ENCODE measurements at places on chromosomes 11 and 22.

DNA sequence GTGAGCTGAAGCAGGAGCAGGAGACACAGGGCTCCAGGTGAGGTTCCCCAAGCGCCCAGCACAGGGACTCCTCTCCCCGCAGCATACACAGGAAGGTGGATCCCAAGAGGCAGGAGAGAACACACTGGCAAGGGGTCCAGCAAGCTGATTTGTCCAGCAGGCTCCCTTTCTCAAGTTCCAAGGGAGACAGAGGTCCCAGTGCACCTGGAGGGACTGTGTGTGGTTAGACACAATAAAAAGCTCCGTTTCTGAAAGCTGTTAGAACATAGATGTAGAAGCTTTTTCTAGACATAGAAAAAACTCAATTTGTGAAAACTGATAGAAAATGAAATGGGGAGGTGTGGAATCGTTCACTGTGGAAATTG lies 1.8 kb downstream of the CALCB start:
- DNase-seq = no peak

- DNase-seq = no peak
Observed at GRCh38 chr22:20117633-20118299, 740 bp upstream of the TRMT2A start.

DNA sequence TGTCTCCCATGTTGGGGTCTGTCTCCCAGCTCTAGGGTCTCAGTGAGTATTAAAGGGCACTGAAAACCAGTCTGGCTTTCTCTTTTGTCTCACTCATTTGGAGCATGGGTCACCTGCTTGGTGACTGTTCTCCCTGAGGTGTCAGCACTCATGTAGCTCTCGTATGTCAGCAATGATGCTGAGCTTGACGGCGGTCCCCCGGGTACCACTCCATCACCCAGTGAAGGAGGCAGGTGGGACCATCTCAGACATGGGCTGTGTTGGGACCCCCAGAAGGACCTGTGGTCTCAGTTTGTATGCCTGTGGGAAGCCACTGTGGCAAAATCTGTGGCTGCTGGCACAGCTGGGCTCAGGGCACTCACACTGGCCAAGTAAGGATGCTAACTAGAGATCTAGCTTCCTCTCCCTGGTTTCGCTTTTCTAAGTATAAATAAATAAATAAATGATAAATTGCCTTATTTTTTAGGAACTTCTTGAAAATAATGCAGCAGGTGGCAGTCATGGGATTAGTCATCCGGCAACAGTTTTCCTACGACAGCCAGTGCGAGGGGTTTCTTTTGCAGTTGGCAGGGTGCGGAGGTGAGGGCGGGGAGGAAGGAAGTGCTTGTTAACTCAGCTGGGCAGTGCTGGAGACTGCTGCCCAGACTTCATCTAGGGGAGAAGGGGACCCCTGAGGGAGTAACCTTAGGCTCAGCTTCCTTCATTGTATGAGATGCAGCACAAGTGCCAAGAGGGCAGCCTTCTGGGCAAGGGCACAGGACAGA lies 48.8 kb downstream of the OSBP2 start:
- no peak for DNase-seq

- no peak for DNase-seq
Observed at GRCh38 chr11:114073828-114074381, 14.4 kb downstream of the ZBTB16 start.

DNA sequence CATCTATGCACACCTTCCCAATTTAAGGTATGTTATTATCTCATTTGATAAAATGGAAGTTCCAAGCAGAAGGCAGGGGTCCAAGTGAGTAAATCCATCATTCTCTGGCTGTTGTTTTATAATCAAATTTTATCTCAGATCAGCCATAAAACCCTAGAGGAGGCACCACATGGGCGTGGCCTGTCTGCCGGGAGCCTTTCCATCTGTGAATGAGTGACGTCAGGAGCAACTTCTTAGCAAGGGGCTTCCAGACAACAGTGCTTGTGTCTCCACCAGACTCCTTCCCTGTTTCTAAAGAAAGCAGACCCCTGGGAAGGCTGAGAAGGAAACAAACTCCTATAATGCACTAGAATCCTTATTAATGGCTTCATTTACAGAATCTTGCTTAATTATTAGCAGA lies 13.5 kb downstream of the SEZ6L start:
- no peak for DNase-seq

DNA sequence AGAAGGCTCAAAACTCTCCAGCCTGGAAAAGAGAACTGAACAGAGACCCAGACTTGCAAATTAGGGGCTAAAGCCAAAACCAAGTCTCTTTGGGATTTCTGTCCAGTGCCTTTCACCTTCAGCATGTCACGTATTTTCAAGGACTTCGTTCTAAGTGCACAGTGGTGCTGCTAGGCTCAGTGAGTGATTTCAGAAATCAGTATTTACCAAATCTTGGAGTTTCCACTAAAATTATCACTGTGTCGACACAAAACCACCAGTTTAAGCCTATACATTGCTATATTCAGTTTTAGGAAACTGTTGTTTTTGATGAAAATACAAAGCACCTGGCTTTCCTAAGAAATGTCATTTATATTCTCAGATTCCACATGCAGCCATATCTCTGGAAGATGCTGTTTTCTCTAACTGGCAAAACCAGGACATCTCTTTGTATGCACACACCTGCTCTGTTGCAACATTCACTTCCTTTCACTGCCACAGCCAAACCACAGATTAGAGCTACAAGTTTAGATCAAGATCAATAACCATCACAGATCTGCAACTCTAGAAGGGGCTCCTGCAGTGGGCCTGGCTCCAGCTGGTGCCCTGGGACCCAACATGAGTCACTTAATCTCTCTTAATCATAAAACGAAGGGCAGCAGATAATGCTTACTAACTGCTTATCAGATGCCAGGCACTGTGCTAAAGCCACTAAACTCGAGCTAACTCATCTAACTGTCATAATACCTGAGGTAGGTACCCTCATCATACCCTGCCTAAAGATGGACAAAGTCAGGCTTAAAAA lies 22.3 kb downstream of the SMCO4 start:
- no peak for DNase-seq

GRCh38 chr11:9754010-9754471 lies 90.2 kb downstream of the SWAP70 start:
- no peak for DNase-seq

DNA sequence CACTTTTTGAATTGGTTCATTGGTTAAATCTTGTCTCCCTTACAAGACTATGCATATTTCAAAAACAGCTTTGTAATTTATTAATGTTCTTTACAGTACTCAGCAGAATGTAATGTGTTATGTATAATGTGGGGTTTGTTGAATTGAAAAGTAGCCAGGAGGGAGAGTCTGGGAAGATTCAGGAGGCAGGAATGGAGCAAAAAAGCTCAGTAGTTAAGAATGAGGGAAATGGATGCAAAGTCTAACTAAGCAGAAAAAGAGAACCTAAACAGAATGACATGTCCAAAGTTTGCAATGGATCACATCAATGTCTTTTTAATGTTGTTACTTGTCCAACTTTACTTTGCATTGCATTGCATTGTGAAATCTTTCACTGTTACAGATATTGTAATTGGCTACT lies 86.5 kb upstream of the CARD18 start:
- no peak for DNase-seq

DNA sequence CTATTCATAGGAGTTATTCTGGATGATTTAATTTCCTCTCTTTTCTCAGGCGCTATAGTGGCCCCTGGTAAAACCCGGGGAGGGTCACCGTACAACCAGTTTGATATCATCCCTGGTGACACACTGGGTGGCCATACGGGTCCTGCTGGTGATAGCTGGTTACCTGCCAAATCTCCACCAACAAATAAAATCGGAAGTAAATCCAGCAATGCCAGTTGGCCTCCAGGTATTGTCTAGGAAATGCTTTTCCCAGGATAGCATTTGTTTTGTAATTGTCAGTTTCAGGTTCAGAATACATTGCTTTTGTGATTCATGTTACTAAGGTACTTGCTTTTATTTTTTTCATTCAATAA lies 35.6 kb upstream of the ADSL start:
- DNase-seq = no peak

- no peak for DNase-seq
Observed at GRCh38 chr11:11163236-11163635, 189.8 kb downstream of the CSNK2A3 start.

DNA sequence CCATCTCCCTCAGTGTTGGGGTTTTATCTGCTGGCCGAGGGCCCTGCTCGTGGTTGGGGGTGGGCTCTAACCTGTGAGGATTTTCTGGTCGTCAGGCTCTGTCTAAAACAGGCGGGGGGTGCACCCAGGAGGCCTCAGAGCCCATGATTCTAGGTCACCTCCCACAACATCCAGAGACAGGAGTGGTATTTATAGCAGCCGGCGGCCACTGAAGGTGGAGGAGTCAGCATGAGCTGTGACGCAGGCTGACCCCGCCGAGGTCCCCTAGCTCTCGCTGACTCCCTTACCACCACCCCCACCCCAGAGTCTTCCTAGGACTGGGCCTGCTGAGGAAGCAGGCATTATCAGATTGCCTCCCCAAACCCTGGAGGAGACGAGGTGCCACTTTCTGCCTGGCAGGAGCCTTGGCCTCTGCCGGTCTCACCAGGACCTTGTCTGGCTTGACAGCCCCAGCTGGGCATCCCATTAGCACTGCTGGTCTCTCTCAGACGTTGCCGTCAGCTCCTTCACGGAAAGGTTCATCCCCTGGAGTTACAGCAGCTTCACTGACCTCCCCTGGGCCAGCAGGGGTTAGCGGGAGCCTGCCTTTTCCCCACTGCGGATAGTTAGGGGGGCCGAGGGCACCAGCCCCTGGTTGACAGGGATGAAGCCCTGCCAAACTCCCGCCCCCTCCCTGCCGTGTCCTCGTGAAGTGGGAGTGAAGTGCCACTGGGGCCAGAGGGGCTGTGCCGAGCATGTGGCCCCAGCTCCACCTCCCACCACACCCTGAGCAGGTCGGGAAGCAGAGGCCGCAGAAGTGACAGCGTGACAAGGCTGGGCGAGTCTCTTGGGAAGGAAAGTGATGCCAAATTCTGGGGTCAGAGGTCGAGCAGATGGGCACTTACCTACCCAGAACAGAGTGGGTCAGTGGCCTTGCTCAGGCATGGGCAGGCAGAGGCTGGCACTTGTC lies 26.5 kb downstream of the DAGLA start:
- no peak for DNase-seq

GRCh38 chr11:83717537-83717936 lies 431.4 kb upstream of the CCDC90B start:
- no peak for DNase-seq

GRCh38 chr11:20249796-20250195 lies 89.5 kb upstream of the DBX1 start:
- no peak for DNase-seq

GRCh38 chr11:117226388-117227385 lies 5.2 kb downstream of the PCSK7 start:
- DNase-seq = peak; percentile 83

DNA sequence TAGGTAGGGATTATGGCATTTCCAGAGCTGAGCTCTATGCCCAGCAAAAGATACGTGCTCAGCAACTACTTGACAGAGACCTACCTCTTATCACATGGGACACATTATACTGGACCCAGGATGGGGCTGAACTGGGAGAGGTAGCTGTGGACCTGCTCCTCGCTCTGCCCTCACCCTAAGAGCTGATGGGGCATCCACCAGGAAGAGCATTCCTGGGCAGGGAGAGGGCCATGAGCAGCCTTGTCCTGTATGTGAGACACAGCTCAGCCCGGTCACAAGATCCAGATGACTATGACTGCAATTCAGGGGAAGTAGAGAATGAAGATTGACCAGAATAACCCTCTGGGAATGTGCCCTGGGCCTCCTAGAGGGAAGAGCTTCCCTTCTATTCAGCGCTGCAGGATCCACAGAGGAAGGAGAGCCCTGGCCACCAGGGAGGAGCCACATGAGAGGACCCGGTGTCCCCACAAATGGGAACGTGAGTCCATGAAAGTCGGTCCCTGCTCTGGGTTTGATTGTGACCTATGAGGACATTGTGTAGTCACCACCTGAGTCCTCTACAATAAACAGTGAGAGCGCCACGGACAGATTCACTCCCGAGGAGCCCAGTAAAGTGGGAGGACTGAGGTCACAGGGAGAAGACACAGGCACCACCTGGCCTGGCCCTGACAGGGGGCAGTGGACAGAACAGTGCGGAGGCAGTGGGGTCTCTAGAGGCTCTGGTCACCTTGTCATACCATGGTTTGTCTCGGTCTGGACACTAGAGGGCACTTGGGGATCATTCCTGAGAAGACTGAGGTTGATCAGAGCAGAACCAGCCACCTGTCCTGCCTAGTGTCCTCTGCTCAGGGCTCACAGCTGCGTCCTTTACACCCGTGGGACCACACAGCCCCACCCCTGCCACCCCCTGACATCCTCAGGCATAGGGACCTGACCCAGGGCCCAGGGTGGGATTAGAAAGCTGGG lies 99.5 kb downstream of the ZNF280B start:
- DNase-seq = peak; percentile 17

- no peak for DNase-seq
Observed at GRCh38 chr11:20113149-20113438, 47.2 kb downstream of the DBX1 start.

GRCh38 chr22:29555065-29555644 lies 1.6 kb upstream of the THOC5 start:
- peak; percentile 64 for DNase-seq

DNA sequence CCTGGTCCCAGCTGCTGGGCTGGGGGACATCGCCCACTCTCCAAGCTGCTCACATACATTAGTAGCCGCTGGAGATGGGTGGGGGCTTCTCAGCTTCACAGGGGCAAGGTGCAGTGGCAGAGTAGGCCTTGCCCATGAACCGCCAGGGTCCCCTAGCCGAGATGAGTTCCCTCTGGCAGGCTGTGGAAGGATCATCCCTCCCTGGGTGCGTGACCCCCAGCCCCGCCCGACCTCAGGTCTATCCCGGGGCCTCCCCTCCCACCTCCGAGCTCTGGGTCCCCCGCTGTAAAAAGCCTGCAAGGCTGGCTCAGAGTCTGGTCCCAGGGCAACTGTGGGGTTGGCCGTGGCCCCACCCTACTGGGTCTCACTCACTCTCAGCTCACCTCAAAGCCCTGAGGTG lies 15.3 kb upstream of the TPCN2 start:
- DNase-seq = no peak

DNA sequence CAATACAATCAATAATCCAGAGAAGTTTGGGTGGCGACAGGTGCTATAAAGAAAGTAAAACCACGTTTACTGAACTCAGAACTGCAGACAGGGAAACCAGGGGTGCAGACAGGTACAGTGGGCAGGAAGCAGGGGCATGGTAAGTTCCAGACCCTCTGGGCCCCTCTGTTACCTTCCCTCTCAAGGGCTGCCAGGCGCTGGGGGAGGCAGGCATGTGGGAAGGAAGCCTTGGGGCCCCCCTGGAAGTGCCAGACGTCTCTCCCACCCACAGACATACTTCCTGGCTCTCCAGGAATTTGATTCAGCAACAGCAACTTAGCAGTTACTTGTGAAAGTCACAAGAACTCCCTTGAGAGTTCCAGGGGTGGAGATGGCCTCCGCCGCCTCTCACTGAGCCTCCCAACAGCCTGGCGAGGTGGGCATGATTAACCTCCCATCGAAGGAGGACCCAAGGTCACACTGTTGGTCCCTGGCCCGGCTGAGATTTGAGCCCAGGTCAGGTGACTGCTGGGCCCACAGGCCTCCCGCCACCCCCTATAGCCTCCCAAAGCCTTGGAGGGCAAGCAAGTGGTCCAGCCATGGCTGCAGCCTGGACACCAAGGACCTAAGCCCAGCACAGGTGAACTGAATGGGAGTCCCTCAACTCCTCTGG lies 14.1 kb upstream of the TSKU start:
- DNase-seq = no peak

Measured in midbrain (tissue), 1 donor.